Left lobe of liver (tissue), 2 donors: ENCODE measurements at places on chromosomes 7 and 10. TPM values are rescaled to one million over a fixed set of nuclear protein-coding genes. Genes with fewer than 3 reads are reported as not detected.

The CARD11 gene
- total RNA-seq = 0.63 TPM

The FEZF1 gene
- total RNA-seq = not detected

The MNX1 gene
- not detected for total RNA-seq

The SEMA3C gene
- 0.86 TPM for total RNA-seq

The ST7 gene
- total RNA-seq = 22.2 TPM

The RBP3 gene
- total RNA-seq = not detected

The MEOX2 gene
- 0.18 TPM for total RNA-seq

The GALNT11 gene
- 13.2 TPM for total RNA-seq

GRCh38 chr10:80504897-80505465 is 32.7 kb upstream of the SH2D4B start:
- DNase-seq = no peak

DNA sequence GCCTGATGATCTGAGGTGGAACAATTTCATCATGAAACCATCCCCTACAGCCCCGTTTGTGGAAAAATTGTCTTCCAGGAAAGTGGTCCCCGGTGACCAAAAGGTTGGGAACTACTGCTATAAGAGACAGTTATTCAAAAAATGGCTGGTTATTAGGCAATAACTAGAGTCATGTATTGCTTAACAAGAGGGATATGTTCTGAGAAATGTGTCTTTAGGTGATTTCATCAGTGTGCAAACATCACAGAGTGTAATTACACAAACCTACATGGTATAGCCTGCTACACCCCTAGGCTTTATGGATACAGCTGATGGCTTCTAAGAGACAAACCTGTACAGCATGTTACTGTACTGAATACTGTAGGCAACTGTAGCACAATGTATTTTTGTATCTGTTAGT is 71.3 kb upstream of the CSTF2T start:
- no peak for DNase-seq

DNA sequence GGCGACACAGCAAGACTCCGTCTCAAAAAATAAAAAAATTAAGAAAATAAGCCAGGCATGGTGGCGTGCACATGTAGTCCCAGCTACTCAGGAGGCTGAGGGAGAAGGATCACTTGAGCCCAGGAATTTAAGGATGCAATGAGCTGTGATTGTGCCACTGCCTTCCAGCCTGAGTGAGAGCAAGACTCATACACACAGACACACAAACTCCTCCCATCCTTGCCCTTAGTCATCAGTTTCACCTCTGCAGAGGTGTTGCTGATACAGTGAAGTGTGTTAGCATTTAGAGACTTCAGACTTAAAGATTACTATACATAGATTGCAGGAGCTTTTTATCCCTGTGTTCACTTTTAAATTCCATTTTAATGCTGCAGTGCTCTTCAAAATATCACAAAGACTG is 5.5 kb upstream of the H2AZ2 start:
- no peak for DNase-seq

GRCh38 chr7:37999673-38000072 is 79.2 kb downstream of the EPDR1 start:
- no peak for DNase-seq

- DNase-seq = no peak
Measured at GRCh38 chr10:13087986-13088618, 11.9 kb upstream of the OPTN start.

- DNase-seq = no peak
Measured at GRCh38 chr7:80641548-80641947, 3.1 kb downstream of the CD36 start.

DNA sequence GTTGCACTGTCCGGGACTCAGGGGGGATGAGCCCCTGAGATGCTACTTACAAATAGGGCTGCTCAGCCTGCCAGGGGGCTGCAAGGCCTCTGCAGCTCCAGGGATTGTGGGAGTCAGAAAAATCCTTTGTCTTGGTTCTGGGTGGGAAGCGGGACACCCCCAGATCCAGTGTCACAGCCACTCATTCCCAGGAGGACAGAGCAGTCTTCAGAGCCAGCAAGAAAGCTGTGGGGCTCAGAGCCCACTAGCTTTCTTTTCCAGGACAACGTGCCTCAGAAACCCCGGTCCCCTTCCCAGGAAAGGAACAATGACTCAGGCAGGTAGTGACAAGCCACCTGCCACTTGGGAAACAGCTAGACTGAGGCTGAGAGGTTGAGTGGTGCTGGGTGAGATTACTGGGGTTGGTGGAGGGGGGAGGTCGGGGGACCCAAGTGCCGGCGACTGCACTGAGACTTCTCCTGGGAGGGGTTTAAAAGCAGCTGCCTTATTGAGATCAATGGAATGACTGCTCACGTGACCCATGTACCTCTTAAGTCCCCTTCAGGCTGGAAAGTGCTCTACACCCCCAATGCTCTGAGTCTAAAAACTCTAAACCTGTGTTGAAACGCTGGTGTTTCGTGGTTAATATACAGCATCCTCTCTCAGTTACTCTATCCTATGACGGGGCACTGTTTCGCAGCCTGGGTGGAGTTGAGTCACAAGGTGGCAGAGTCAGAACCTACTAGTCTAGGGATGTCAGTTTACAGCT is 123.6 kb downstream of the UBE2H start:
- DNase-seq = no peak

DNA sequence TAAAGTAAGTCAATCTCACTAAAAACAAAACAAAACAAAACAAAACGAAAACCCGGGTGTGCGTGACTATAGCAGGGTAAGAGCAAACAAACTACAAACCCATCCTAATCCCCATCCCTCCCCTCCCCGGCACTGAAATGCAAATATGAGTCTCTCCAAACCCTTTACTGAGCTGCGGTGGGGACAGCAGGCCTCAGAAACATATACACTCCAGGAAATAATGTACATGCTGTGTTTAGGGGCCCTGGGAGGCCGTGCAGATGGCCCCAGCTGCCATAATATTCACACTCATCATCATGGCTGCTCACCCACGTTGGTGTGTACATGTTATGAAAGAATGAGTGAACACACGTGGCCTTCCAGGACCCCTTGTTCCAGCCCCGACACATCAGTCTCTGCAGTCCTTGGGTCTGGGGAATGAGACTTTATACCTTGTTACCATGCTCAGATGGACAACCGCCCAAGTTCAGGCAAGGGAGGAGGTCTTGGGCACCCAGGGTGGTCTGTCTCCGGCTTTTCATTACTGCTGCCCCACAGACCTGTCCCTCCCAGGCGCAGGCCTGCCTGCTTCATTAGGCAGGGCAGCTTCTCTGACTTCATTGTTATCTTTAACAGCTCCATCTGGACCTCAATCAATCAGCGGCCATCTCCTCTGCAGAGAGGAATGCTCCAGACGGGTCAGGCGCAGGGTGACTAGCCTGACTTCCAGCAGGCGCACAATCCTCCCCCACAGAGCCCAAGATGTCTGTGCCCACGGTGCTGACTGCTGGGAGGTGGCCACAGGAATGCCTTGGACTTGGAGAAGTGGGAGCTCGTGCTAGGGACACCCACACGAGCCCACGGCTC is 20.6 kb downstream of the HSPA12A start:
- no peak for DNase-seq

DNA sequence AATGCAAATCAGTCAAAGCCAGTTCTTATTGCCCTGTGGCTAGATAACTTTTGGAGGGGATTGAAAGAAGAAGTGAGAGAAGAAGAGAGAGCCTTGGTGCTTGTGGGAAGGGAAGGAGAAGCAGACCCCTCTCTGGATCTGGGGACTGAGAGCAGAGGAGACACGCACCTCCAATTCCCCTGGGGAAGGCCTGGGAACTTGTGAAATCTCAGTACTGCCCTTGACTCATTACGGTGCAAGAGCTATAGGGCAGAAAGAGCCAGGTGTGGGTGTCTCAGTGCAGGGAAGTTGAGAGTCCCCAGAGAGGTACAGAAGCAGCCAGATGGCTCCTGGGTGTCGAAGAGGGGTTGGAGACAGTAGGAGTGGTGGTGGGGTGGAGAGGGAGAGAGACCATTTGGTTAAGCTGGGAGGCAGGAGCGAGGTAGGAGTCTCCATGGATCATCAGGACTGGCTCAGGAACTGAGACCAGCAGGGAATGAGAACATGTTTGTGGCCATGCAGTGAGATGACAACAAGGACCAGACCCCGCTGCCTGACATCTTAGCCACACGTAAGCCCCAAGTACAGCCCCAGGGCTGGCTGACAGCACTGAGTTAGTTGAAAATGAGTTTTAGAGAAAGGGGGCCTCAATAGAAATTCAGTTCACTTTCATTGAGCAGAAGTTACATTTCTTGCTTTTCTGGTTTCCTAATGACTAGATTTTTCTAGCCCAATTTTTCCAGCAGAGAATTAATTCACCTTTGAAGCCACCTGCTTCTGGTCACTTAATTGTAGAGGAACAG is 238.2 kb downstream of the BUB3 start:
- no peak for DNase-seq

DNA sequence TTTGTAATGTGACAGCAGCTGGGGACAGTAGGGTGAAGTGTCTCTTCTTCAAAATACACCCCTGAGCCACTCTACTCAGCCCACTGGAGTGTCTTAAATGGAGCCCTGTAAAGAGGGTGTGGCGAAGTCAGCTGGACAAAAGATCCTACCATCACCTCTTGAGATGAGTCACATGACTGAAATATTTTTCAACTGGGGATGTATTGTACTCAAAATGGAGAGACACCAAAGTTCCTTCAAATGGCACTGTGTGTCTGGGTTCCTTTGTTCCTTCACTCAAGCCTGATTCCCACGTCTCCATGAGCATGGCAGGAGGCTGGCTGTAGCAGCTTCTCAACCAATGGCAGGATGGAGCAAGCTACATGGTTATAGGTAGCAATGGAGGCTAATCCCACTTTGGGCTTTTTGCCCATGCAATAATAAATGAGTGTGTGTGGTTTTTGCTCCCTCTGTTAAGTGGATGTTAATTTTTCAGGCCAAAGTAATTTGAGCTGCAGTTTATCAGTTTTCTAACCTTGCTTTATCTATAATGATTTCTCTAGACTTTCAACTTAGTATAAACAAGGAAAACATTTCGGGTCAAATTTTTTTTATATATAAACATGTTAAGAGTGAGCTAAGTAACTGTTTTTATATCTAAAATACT is 68.2 kb downstream of the CLEC2L start:
- DNase-seq = peak; percentile 14

- DNase-seq = no peak
Measured at GRCh38 chr7:51261117-51261835, 55.3 kb downstream of the COBL start.

- no peak for DNase-seq
Measured at GRCh38 chr7:954330-955238, at the start of gene ADAP1. TSS of gene ADAP1 (minus strand) at chr7:954680. CDS start at chr7:954477, 203 bp downstream.

DNA sequence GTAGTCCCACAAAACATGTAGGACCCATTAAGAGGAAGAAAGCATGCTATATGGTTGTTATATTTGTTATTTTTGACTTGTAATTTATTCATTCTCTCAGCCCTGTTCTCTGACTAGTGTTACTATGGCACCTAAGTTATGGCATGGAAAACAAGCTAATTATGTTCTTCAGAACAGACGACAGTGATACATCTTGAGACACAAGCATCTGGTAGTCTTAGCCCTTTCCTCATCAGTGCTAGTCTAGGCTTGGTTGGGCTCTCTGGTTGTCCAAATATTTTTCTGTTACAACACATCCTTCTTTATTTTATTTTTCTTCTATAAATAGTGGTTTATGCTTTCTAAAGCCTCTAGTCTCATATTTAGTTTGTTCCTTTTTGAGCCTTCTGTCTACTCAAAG is 308.3 kb upstream of the KAT6B start:
- DNase-seq = no peak

DNA sequence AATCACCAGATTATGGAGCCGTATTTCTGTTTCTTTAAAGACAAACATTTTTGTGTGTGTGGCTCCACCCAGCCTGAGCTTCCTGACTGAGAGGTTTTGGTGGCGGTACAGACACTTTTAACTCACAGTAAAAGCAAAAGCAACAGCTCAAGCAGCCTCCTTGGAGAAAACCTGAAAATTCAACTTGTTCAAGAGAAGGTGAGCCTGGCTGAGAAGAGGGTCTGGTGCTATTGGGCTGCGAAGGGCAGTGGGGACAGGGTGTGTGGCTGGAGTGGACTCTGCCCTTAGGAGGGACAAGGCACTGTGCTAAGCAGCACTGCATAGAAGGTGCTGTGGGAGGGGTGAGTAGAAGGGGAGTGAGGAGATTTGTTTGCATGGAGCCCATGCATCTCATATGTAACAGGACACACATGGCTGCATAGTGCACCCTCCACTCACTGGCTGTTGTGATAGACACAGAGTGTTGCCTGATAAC is at the start of gene GIMAP7:
Gene GIMAP7, plus strand, starts transcription at position 125 of the 475 bp plus-strand sequence. CDS start 5,103 bp downstream, outside the sequence.
- no peak for DNase-seq

DNA sequence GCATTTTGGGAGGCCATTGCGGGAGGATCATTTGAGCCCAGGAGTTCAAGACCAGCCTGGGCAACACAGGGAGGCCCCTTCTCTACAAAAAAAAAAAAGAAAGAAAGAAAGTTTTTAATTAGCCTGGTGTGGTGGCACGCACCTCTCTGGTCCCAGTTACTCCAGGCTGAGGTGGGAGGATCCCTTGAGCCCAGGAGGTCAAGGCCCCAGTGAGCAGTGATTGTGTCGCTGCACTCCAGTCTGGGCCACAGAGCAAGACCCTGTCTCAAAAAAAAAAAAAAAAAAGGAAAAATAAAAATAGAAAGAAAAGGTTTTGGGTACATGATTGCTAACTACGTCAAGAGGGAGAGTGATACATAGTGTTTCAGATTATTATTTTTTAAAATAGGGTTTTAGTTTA is 2.0 kb upstream of the USP54 start:
- no peak for DNase-seq

DNA sequence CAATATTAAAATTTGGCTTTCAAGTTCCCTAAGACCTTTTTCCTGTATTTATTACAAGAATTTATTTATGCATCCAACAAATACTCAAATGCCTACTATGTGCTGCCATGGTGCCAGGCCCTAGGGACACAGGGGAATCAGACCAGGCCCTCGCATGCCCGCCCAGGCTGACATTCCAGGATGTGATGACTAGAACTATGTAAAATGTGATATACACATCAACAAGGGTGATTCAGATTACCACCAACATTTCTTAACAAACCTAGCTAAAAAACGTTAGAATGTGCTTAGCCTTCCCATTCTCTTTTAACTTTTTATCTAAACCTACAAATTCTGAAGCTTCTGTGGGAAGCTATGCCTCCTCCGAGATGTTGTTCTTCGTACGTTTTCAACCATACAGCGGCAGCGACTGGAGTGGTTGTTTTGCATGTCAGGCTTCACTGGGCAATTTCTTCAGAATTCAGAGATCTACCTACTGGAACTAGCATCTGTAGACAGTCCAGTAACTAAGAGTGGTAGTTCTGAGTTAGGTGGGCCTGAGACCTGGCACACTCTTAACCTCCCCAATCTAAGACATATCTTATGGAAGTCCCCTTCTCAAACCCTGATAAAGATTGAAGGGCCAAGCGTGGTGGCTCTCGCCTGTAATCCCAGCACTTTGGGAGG is 22.1 kb downstream of the GNA12 start:
- peak; percentile 14 for DNase-seq

DNA sequence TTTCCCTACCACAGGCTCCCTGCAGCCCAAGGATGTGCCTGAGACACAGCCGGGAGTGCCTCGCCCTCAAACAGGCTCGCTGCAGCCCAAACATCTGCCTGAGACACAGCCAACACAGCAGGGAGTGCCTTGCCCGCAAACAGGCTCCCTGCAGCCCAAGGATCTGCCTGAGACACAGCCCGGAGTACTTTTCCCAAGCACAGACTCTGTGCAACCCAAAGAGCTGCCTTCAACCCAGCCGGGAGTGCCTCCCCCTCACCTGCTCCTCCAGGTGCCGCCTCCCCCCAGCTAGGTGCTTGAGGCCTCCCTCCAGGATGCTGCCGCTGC is 42.9 kb downstream of the ANTXRL start:
- no peak for DNase-seq

GRCh38 chr7:84394219-84394618 is 199.6 kb upstream of the SEMA3A start:
- DNase-seq = no peak

- DNase-seq = no peak
Measured at GRCh38 chr10:32437334-32437733, 8.6 kb upstream of the CCDC7 start.

GRCh38 chr10:101008823-101009423 is 9.3 kb downstream of the LZTS2 start:
- DNase-seq = no peak
